Stimulated activated CD4-positive, alpha-beta T cell treated with anti-CD3 and anti-CD28 coated beads, Interleukin-1b, Interleukin-23, amount 100 ng/mL, for 48 hours (primary cell): ENCODE measurements at places on chromosomes 16 and 17.

GRCh38 chr16:68636064-68636560 lies 9.0 kb upstream of the CDH3 start:
- DNase-seq: no peak

- no peak for DNase-seq
Observed at GRCh38 chr17:55677446-55677845, 45.2 kb downstream of the TMEM100 start.

DNA sequence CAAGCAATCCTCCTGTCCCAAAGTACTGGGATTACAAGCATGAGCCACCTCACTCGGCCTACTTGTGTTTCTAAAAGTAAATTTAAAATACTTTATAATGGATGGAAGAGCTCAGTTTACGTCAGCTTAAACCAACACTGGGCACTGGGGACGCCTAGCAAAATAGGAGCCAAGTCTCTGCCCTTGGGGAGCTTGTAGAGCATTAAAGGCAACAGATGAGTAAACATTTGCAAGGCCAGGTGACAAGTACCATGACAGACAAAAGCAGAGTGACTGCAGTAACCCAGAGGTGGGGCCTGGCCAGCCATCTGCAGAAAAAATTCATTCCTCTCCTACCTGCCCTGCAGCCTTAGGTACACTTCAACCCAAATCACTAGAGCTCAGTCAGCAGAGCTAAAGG lies 12.1 kb upstream of the NLK start:
- no peak for DNase-seq

GRCh38 chr16:78405833-78406232 lies 306.4 kb downstream of the WWOX start:
- no peak for DNase-seq

DNA sequence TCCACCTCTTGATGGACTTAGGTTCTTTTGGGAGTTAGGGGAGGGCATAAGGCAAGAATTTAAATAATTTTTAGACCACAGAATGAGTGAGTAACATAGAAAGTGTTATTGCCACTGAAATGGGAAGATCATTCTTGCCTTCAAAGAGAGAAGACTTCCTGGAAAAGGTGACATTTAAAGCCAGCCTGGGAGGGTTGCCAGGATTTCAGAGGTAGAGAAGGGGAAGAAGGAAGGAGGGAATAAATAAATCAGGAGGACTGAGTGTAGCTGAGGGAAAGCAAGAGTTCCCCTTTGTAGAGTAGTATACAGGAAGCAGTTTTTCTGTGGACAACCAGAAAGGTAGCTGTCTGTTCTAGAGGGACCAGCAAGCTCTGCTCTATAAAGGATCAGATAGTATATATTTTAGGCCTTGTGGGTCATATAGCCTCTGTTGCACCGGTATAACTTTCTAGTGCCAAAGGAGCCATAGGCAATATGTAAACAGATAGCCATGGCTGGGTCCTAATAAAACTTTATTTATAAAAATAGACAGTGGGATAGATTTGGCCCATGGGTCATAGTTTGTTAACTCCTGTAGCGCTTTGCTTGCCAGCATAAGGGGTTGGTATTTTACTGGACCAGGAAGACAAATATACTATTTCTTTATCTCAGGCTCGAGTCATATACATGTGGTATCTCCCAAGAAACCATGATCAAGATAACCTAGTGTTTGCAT lies 147.2 kb upstream of the CACNG5 start:
- DNase-seq: no peak

- no peak for DNase-seq
Observed at GRCh38 chr17:18344021-18344420, 19.3 kb downstream of the SHMT1 start.
